ENCODE measurements at places on chromosomes 3 and 15.

DNA sequence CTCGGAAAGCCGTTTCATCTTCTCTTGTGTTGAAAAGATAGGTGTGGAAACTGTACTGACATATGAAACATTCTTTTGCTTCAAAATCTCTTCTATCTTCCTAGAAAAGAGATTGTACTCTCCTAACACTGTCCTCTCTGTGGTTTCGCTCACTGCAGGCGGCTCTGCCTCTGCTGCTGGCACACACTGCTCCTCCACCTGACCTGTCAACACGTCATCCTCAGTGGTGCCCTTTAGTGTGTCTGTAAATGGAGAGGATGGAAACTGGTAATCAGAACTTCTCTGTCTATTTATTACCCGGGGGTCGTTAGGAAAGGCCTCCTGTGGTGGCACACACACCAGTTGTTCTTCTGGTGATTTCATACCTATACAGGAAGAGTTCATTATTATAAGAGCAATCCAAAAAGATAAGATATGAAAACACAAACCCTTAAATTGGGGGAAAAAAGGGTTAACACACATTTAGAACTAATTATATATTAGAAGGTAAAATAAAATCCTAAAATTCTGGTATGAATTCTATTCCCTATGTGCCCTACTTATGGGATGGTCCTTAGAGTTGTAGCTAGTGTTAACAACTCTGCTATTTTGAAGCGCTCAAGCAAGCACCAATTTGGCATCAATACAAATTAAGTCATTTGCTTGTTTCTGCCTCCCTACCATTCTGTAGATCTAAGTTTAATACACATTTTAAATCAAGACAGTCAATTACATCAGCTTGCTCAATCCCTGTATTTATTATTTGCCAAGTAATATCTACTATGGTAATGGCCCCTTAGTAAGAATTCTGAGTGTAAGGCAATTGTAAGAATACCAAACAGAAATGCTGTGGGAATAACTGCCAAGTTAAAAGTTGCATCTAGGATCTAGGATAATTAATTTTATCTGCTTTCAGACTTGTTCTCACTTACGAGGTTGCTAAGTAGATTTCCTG is 49.2 kb downstream of the TASOR start:
- DNase-seq, result no peak

GRCh38 chr3:3031326-3031725 is 78.8 kb downstream of the IL5RA start:
- DNase-seq, result no peak

GRCh38 chr3:38327335-38328009 is 19.1 kb upstream of the XYLB start:
- no peak for DNase-seq

- no peak for DNase-seq
Measured at GRCh38 chr3:99356696-99357095, 281.7 kb upstream of the COL8A1 start.

- DNase-seq, result peak; percentile 67
Measured at GRCh38 chr3:39541917-39542329, 74.4 kb downstream of the MOBP start.

DNA sequence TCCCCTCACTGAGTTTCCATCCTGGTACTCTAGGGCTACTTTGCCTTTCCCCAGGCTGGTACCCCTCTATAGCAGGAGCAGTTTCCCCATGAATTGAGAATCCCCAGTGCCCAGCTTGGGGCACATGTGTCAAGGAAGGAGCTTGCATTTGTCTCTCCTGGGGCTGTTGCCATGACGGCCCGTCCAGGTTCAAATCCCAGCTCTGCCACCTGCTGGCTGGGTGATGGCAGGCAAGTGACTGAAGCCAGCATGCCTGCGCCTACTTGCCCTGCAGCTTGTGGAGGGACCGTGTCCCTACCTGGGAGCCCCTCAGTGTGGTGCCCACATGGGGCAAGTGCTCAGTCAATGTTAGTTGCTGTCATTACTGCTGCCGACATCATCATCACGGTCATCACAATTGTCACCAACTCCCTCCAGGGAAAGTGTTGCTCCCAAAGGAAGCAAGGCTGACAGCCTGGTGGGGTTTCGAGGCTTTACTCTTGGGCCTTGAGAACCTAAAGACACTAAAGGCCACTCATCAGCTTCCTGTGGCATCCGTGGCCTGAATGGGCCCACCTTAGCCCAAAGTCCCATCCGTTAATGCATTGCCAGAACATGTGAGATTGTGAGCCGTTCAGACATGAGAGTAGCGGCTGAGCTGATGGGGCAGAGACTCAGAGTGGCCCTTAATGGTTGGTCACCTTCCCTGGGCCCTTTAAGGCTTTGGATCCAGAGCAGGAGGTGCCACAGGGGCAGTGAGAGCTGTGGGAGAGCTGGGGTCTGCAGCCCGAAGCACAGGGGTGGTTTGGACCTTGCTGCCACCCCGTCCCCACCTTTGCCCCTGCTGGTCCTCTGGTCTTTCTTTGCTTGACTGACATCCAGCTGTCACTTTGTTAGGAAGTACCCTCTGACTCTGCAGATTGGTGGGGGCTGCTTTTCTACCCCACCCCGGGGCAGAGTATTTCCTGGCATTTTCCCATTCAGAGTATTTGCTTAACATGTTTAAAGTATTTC is 144.4 kb downstream of the DNAJB8 start:
- peak; percentile 56 for DNase-seq

- DNase-seq, result no peak
Measured at GRCh38 chr3:129705274-129705673, 98.8 kb upstream of the PLXND1 start.

DNA sequence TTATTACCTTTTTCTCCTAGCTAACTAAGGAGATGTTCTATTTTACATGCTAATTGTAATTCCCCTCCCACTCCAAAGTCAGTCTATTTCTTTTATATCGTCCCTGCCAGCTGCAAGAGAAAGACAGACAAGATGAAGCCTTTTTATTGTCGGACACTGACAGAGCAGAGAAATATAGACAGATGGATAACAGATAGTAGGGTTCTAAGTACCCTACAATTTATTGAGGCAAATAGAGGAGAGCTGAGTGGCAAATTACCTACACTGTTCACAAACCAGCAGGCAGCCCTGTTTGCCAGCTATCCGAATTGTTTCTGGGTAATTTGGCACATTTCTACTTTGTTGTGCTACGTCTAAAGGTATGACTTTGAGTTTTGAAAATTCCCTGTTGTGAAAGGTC is 392.3 kb upstream of the ZNF717 start:
- no peak for DNase-seq

GRCh38 chr3:1007866-1008265 is 85.0 kb upstream of the CNTN6 start:
- no peak for DNase-seq

GRCh38 chr3:112003321-112004080 is 4.8 kb downstream of the TAGLN3 start:
- DNase-seq, result no peak

DNA sequence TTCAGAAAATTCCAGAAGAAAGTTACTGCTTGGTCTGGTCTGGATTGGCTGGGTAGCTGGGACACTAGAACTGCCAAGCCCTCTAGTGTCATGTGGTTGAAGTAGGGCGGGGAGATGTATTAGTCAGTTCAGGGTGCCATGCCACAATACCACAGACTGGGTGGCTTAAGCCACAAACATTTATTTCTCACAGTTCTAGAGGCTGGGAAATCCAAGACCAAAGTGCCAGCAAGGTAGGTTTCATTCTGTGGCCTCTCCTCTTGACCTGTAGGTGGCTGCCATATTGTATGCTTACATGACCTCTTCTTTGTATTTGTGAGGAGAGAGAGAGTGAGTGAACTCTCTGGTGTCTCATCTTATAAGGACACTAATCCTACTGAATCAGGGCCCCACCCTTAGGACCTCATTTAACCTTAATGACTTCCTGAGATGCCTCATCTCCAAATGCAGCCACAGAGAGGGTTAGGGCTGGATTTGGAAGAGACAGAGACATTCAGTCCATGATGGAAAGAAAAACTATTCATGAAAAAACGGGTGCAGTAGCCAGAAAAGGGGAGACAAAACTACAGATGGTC is 18.1 kb upstream of the ZSCAN2 start:
- DNase-seq, result peak; percentile 34

DNA sequence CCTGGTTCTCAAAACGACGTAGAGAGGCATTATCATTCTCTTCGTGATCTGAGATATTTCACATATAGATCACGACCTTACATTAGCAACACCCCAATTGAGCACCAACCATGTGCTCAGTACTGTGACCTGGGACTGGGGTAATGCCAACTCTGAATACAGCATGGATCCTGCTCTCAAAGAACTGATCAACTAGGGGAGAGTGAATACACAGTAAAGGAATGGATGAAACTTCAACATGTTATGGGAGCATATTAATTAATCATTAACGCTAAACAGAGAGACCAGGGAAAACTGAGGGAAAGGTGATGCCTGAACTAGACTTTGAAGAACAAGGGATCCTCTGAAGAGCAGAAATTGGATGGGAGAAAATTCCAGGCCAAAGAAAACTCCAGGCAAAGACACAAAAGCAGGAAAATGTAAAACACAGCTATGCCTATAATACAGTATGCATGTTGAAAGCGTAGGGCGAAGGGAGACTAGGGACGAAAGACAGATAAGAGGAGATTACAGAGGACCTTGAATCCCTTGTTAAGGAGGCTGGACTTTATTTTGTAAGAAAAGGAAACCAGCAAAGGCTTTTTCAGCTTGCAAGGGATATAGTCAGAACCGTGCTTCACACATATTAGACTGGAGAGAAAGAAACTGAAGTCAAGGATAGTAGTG is 105.7 kb downstream of the ANO10 start:
- no peak for DNase-seq

- no peak for DNase-seq
Measured at GRCh38 chr15:84967380-84967779, 14.3 kb upstream of the PDE8A start.

GRCh38 chr3:158465074-158465473 is 105.9 kb upstream of the MLF1 start:
- DNase-seq, result no peak

DNA sequence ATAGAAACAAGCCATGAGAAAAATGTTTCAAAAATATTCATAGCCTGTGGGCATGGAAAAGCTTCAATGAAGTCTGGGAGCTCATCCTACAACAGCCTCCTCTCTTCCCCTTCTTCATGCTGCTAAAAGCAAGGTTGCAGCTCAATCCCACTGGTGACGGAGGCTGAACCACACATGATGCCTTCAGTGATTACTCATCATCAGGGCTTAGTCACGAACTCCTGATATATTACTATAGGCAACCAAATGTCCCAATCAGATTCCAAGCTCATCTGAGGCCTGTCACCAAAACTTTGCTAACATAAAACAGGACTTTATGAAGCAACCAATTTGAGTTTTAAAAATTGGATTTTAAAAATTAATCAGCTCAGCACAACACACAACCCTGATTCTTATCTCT is 24.0 kb upstream of the SLC24A5 start:
- no peak for DNase-seq

GRCh38 chr15:25850154-25851111 is 12.7 kb downstream of the ATP10A start:
- peak; percentile 25 for DNase-seq

GRCh38 chr3:127662001-127662469 is 10.7 kb upstream of the ABTB1 start:
- DNase-seq, result no peak

DNA sequence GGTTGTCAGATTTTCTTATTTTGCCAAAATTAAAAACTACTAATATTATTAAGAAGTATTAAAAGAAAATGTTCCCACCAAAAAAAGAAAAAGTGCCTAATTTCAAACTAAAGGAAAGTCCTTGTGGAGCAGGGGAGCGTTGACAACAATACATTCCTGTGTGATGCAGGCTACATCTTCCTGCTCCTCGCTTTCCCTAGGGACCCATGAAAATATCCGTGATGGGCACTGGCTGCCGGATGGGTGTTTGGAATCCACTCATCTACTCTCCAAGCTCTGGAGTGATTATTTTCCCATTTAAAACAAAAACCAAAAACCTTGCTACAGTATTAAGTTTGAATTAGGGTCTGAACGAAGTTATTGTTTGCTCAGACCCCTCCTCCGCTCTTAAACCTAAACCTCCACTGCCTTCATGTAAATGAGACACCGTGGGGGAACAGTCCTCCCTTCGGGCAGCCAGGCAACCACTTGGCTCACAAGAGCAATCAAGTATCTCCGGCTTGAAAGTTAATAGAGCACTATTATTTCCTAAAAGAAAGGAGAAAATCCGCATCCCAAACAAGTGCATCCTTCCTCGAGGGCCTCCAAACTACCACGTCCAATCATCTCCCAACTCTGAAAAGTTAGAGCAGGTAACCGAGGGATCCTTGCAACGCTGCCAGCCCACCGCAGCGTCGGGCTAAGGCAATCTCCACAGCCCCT is 1.5 kb downstream of the ITGB5 start:
- DNase-seq, result no peak

DNA sequence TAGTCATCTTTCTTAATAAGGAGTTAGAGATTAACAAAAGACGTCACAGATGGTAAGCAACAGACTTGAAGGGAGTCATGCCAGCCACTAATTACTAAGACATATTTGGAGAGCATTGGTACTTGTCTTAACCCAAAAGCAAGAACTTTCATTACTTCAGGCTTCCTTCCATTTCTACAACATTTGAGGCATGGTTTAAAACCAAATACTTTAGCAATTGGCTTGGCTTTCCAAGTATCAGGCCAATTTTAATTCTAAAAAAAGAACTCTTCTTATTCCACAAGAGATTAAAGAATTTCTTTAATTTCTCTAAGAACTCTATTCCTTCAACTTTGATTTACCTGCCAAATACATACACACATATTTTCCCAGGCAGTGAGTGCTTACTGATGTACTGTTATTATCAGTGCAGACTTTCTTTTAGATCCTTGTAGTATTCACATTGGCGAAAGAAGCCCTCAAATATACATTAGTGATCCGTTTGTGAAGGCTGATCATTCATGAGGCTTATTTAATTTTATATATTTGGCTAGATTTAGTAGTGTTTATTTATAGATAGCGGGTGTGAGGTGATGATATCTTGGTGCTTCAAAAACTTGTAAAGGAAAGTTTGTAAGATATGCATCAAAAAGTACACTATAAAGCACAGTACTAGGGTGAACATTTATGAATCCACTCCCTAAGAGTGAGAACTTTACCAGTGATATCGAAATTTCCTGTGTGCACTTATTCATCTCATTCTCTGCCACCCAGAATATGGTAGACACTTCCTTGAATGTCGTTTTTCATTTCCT is 229.2 kb downstream of the MFSD1 start:
- no peak for DNase-seq

- no peak for DNase-seq
Measured at GRCh38 chr15:71342658-71343057, 227.4 kb downstream of the THSD4 start.

- no peak for DNase-seq
Measured at GRCh38 chr3:17602126-17602525, 140.3 kb downstream of the TBC1D5 start.

- no peak for DNase-seq
Measured at GRCh38 chr15:80317389-80318182, 65.6 kb upstream of the CTXND1 start.

GRCh38 chr3:5095886-5096285 is 26.2 kb upstream of the ARL8B start:
- DNase-seq, result no peak

- DNase-seq, result no peak
Measured at GRCh38 chr3:6862880-6863195, 1.9 kb downstream of the GRM7 start.

- no peak for DNase-seq
Measured at GRCh38 chr3:15844889-15845288, 47.1 kb upstream of the ANKRD28 start.

- peak; percentile 61 for DNase-seq
Measured at GRCh38 chr3:28667646-28668621, 319.3 kb upstream of the AZI2 start.

- no peak for DNase-seq
Measured at GRCh38 chr15:65004993-65005392, 15.3 kb upstream of the SPG21 start.

- DNase-seq, result no peak
Measured at GRCh38 chr3:64141476-64141875, 83.8 kb downstream of the PRICKLE2 start.

GRCh38 chr3:197541756-197542539 is 13.8 kb downstream of the BDH1 start:
- DNase-seq, result no peak
